ENCODE measurements at places on chromosomes 5 and 9. TPM values are rescaled to one million over a fixed set of nuclear protein-coding genes. Genes with fewer than 3 reads are reported as not detected.

GRCh38 chr5:42992088-42992879 lies 47.8 kb downstream of the ANXA2R start:
- peak; percentile 98 for DNase-seq

- no peak for DNase-seq
These were observed 200.2 kb downstream of the CFAP90 start for GRCh38 chr5:7650755-7651154.

DNA sequence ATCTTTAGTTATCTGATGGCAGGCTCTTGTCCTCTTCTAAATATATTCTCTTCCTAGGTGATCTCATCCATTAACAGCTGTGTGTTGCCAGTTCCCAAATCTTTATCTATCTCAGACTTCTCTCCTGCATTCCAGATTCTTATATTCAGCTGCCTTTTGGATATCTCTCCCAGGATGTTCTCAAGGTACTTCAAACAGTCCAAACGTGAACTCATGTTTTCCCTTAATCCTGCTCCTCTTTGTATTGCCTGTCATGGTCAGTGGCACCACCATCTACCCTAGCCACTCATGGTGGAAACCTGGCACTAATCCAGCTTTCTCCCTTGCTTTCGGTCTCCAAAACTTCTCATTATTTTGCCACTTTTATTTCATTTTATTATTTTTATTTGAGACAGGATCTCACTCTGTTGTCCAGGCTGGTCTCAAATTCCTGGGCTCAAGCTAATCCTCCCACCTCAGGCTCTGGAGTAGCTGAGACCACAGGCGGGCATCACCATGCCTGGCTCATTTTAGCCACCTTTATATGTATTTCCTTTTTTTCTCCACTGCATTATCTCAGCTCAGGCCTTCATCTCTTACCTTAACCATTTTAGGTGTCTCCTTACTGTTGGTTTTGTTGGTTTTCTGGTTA lies 3.8 kb downstream of the ZFYVE16 start:
- DNase-seq = no peak

- DNase-seq = no peak
These were observed 1.2 kb upstream of the PURA start for GRCh38 chr5:140112685-140113179.

DNA sequence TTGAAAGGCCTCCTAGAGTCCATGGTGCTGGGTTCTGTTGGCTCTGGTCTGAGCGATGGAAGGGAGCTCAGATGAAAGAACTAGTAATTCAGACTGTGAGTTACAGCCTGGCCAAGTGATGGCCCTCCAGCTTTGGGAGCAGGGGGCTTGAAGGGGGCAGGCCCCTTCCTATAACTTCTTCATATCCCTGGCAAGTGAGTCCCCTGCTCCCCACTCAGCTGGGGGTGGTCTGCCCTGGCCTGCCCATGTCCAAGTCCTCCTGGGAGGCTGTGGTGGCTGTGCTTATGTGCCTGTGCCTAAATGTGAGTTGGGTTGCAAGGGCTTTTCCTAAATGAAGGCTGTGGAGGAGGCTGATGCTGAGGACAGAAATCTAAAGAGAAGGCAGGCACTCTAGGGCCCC lies 80.1 kb downstream of the MACROH2A1 start:
- no peak for DNase-seq

DNA sequence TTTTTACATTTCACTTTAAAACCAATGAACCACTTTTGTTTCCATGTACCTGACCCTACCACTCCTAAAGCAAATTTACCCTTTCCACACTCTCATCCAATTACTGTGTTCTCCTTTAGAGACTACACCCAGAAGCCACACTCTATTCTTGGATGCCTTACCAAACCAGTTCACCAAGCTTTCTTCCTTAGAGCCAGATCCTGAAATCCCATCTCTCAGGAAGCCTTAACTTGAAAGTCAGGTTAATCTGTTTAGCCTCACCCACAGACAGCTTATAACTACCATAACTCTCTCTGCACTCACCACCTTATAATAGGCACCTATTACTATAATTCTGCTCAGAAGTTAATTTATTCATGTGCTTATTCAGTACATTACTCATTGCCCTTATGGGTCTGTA lies 4.3 kb downstream of the CSNK1A1 start:
- peak; percentile 93 for DNase-seq

- DNase-seq = no peak
These were observed 201.1 kb upstream of the HAPLN1 start for GRCh38 chr5:83921666-83922193.

DNA sequence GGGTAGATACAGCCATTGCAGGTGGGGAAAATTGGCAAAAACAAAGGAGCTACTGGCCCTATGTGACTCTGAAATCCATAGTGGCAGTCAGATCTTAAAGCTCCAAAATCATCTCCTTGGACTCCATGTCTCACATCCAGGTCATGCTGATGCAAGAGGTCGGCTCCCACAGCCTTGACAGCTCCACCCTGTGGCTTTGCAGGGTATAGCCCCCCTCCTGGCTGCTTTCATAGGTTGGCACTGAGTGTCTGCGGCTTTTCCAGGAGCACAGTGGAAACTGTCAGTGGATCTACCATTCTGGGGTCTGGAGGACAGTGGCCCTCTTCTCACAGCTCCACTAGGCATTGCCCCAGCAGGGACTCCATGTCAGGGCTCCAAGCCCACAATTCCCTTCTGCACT lies 1190.1 kb downstream of the CDH12 start:
- no peak for DNase-seq

- DNase-seq = no peak
These were observed 23.5 kb downstream of the NIPSNAP3B start for GRCh38 chr9:104787306-104788015.

DNA sequence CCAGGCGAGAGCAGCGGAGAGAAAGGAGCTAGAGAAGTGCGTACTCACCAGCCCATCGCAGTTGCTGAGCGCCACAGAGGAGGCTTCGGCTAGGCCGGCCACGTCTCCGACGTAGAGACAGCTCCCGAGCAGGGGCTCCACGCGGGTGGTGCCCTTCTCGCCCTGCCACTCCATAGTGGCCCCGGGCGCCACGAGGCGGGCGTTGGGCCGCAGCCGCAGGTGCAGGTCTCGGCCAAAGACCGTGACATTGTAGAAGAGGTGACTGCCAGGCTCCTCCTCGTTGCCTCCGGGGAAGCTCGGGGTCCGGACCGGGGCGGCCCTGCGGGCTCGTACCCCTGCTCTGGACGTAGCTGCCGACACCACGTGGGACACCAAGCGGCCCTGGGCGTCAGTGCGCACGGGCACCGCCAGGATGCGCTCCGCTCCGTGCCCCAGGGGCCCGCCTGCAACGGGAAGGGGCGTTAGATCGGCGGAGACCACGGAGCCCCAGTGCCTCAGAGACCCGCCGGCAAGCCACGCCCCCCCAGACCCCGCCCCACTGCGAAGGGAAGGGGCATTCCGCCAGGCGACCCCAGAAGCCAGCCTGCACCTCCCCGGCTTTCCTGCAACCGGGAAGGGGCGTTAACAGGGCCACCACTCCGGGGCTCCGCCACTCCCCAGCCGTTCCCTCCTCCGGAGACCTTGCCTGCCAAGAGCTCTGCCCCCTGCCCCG lies 1.4 kb downstream of the ADAMTS2 start:
- DNase-seq = no peak

The SQSTM1 gene
- 1,661 TPM for total RNA-seq

The ZFP2 gene
- total RNA-seq = not detected

The CAMK4 gene
- not detected for total RNA-seq

The ACOT12 gene
- not detected for total RNA-seq

The SLC46A2 gene
- not detected for total RNA-seq

Measured in HT-29 (cell line).